ENCODE measurements at places on chromosomes 1 and 21.

- DNase-seq = no peak
These were observed 22.5 kb downstream of the DPH5 start for GRCh38 chr1:101003012-101003650.

GRCh38 chr1:15004396-15004795, 149.2 kb upstream of the TMEM51 start:
- DNase-seq = no peak

DNA sequence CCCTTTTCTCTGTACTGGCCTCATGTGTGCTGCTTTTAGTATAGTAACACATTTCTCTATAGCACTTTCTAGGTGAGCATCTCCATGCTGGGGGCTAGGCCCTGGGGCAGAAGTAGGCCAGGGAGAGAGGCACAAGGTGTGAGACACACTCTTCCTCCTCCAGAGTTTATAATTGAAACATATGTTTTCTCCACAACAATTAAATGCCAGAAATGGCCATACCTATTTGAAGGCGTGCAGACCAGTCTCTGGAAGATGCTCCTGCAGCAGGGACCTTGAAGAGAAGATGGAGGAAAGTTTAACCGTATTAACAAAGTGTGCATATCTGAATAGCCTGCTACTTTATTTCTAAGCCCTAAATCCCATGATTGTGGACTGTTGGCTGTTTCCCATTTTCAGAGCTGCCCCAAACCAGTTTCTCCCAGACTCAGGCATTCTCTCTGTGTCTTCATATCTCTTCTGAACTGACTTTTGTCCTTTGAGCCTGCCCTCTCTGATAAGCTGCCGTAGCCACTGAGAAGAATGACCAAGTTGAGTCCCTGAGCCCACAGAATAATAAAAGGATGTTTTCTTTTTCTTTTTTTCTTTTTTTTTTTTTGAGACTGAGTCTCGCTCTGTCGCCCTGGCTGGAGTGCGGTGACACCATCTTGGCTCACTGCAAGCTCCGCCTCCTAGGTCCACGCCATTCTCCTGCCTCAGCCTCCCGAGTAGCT, 81.3 kb downstream of the LRRC8D start:
- no peak for DNase-seq

DNA sequence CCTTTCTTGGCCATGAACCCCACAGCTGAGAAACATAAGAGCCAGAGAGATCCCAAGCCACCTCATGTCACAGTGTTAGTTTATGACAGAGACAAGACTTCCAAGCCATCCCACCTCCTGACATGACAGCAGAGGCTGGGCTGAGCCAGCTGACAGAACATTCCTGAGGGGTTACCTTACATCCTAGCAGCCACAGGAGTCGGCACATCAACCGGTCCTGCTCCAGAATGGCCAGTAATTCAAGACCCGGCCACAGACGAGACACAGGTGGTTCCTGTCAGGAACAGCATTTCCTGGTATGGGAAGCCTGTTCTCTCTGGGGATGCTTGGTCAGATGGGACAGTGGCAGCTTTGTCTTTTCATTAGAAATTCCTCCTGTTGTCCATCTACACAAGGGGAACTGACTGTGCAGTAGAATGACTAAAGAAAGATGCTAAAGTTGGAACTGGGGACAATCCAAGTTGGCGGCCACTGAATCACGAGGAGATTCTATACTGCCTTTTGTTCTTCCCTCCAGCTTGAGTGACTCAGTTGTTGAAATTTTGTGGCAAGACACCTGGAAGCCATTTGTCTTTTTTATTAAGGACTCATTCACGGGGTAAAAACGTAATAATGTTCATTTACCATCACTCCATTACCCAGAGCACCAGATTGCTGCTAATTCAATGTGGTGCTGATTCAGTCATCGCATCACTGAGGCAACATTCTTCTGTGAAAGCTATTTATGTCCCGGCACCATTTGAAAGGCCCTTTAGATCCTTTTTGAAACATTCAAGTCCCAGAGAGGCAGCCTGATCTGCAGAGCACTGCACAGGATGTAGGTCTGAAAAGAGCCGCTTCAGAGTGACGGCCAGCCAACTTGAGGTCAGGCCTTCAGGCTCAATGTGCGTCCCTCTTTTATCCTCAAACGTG, 37.2 kb upstream of the NPL start:
- no peak for DNase-seq

- DNase-seq = no peak
These were observed 44.1 kb downstream of the ALPL start for GRCh38 chr1:21553116-21553926.

DNA sequence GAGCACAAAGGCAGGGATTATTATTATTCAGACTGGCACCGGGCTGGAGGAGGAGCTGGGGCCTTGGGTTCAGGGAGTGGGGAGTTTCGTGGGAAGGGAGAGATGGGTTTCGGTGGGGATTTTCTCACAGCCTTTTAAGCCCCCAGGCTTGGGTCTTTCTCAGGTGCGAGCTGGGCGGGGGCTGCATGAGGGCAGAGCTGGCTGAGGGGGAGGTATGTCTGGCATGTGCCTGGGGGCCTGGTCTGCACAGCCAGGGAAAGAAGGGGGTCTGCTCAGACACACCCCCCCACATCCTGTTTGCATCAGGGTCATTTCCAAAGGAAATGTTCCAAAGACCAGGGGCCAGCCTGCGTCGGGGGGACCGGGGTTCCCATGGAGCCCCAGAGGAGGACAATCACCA, 21.6 kb downstream of the GRHL3 start:
- DNase-seq = no peak

GRCh38 chr1:184646824-184647223, 107.8 kb downstream of the EDEM3 start:
- no peak for DNase-seq

DNA sequence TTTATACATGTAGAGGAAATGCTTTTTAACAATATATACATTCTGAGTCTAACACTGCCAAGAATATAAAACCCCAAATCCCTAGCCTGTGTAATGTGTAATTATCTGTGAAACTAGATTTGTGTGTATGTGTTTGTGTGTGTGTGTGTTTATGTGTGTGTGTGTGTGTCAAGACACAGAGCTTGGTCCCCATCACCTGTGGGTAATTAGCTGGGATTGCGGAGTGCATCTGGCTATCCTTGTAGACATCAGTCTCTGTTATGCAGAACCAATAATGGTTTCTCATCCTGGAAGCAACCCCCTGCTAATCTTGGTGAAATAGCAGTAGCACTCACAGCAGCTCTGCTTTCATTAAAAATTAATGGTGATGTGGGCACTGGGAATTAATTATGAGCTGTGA, 26.3 kb upstream of the ST6GALNAC3 start:
- no peak for DNase-seq

DNA sequence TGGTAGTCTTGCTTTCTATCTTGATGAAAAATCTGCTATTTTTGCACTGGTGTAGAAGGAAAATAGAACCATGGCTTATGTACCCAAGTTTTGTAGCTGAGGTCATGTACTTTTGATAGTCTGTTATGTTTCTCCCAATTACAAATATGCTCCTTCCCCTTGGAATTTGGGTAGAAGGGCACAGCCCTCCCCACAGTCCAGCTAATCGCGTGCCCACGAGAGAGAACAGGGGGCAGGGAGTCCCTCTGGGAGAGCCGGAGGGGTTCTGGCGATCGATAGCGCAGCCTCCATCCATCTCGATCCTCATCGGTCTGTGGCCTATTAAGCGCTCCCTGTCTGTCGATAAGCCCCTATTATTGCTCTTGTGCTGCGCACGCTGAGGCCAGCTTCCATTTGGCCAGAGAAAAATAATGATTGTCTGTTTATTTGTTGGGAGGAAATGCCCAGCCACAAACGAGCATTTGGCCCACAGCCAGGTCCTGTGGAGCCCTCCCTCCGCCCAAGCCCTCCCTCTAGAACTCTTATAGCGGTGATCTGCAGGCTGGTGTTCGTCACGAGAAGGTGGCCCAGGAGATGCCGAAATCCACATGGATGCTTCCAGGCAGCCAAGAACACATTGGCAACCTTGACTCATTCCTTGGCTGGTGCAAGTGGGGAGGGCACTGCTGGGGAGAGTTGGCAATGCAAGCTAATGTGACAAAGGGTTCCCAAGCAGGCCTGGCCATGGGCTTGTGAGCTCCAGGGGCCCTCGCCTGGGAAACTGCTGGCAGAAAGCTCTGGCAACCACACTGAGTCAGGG, 134.7 kb upstream of the TNR start:
- no peak for DNase-seq

GRCh38 chr1:26706315-26706714, 10.5 kb downstream of the ARID1A start:
- no peak for DNase-seq

DNA sequence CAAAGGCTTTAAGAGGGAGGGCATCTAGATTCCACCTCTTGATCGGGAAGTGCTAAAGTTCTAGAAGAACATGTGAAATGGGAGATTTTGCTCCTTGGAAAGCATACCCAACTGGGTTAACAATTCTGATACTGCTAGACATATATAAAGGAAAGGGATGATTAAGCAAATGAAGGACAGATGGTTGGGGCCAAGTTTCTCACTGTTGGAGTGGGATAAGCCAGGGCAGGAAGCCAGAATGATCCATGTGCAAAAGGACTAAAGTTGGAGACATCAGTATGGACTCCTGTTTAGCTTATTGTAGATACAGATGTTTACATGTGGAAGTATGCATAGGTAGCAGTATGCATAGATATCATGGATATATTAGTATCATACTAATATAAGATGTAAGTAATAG, 16.8 kb downstream of the PLA2G5 start:
- DNase-seq = no peak

DNA sequence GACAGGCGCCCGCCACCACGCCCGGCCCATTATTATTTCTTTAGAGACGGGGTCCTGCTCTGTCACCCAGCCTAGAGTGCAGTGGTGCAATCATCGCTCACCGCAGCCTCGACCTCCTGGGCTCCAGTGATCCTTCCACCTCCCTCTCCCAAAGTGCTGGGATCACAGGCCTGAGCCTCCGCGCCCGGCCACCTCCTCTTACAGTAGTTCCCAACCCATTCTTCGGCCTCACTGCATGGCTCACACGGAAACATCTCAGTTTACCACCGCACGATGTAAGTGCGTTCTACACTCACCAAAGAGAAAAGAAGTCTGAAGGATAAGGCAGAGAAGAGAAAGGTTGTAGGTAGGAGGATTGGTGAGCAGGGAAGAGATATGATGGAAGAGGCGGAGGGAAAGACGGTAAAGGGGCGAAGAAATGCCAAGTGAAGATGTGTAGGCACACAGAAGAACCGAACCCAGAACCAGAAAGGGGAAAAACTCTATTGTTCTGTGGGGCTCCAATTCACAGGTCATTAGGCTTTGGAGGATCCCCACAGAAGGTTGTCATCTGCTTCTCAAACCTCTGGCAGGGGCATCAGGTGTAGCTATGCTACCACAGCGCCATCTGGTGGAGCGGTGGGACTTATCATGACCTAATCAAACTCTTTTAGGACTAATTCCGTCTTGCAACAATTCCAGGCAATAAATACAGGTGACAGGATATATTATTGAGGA, 504.2 kb downstream of the SMYD3 start:
- DNase-seq = peak; percentile 59

DNA sequence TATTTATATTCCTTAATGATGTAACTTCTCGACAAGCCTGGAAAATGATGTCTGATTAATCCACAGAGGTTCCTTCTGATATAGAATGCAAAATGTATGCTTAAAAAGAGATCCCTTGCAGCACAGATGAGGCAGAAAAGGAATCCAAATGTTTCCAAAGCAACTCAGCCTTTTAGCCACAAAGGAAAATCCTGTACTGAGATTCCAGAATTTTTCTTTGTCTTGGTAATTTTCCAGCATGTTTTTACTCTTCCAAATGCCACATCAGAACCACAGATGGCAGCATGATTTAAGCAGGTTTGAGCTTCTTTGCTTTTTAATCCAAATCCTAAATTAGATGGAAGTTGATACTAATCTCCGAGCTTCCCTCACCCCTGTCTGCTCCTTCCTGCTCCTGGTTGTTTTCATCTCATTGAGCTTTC, 176.4 kb upstream of the PALMD start:
- DNase-seq = no peak

- no peak for DNase-seq
These were observed 7.9 kb upstream of the TNNT2 start for GRCh38 chr1:201385299-201385891.

DNA sequence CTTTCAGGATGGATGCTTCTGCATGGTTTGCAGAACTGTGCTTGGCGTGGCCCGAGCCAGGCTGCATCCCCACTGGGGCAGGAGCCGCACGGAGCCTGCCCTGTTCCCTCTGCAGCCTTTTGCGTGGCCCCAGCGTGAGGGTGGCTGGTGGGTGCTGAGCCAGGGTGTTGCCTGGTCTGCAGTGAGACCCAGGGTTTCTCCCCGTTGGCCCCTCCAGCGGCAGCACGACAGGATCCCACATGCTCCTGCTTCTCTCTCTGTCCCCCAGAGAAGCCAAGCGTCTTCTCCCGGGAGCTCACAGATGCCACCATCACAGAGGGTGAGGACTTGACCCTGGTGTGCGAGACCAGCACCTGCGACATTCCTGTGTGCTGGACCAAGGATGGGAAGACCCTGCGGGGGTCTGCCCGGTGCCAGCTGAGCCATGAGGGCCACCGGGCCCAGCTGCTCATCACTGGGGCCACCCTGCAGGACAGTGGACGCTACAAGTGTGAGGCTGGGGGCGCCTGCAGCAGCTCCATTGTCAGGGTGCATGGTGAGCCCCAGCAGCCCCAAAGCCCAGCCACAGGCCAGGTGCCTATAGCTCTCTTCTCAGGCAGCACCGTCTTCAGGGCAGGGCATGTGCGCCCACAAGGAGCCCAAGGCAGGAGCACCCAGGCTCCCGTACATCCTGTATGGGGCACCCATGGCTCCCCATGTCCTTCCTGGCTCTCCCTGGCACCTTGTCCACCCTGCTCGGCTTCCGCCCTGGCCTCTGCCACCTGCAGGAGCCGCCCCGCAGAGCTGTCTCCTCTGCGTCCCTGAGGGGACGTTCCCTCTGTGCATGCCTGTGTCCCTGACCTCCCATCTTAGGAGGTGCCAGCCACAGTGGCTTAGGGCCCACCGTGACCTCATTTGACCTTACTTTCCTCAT, 78.9 kb downstream of the OBSCN start:
- no peak for DNase-seq

GRCh38 chr1:71053758-71054157, 6.1 kb upstream of the PTGER3 start:
- no peak for DNase-seq

GRCh38 chr1:211938561-211938997, 96.8 kb downstream of the INTS7 start:
- DNase-seq = no peak

DNA sequence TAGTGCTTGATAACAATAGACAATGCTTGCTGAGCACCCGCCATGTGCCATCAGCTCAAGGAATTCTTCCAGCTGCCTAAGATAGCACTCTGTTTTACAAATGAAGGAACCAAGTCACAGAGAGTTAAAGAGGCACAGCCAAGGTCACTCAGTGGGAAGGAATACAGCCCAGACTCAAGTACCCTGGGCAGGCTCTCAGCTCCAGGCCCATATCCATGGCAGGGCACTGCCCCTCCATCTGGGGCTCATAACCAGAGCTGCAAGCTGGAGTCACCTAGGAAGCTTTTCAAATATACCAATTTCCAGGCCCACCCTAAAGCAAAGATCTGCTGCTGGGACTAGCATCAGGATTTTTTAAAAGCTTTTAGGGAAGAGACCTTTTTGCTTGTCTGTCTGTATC, 1.6 kb downstream of the CLEC20A start:
- no peak for DNase-seq

GRCh38 chr1:13620825-13621224, 37.2 kb downstream of the PDPN start:
- DNase-seq = no peak

Data from activated T-helper 1 cell treated with Interleukin-2 at 50 U/mL for 16 hours (primary cell).